ENCODE measurements at places on chromosomes 12 and 14. TPM values are rescaled to one million over a fixed set of nuclear protein-coding genes. Genes with fewer than 3 reads are reported as not detected.

The FAM186B gene
- 0.18 TPM for total RNA-seq

The TECPR2 gene
- 8.3 TPM for total RNA-seq

The CMAS gene
- total RNA-seq = 20.1 TPM

The AQP2 gene
- not detected for total RNA-seq

The C12orf54 gene
- total RNA-seq = 0.31 TPM

The PRH2 gene
- total RNA-seq = not detected

The LBHD2 gene
- 0.09 TPM for total RNA-seq

Data from muscle of leg (tissue), 16 donors.